Tibial artery (tissue), 4 donors: ENCODE measurements at places on chromosomes 6 and 20.

DNA sequence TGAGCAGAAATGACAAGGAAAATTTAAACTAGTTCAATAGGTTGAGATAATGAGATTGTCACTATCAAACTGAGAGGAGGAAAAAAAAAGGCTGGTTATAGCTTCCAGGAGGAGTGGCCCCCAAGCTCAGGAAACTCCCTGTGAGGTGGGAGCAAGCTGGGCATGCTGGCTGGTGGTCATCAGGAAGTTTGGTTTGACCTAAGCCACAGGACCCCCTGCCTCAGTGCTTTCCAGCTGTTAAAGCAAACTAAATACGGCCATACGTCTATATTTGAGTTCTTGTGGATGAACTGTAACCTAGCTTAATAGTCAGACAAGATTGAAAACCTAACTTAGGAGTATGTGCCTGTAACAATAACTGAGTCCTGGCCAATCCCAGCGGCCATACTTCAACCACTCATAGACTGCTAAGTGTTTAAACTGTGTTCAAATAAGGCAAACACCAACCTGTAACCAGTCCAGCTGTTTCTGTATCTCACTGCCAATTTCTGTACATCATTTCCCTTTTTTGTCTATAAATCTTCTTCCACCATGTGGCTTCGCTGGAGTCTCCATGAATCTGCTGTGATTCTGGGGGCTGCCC is 24.6 kb upstream of the ZBTB24 start:
- DNase-seq: no peak

GRCh38 chr6:137033828-137034227 is 10.9 kb downstream of the IL20RA start:
- no peak for DNase-seq

DNA sequence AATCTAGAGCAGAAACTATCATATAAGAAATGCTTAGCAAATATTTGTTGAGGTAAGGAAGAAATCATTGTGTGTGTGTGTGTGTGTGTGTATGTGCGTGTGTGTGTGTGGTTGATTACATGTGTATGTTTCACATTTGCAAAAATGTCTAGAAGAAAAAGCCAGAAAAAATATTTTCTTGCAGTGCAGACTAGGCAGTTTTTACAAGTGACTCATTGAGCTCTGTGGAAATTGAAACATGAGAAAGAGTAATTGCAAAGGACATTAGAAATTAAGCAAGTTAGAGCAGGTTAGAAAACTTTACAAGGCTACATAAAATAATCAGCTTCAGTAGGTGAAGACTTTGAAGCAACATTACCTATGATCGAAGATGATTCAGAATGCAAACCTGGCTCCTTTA is 669.0 kb upstream of the EYS start:
- no peak for DNase-seq

DNA sequence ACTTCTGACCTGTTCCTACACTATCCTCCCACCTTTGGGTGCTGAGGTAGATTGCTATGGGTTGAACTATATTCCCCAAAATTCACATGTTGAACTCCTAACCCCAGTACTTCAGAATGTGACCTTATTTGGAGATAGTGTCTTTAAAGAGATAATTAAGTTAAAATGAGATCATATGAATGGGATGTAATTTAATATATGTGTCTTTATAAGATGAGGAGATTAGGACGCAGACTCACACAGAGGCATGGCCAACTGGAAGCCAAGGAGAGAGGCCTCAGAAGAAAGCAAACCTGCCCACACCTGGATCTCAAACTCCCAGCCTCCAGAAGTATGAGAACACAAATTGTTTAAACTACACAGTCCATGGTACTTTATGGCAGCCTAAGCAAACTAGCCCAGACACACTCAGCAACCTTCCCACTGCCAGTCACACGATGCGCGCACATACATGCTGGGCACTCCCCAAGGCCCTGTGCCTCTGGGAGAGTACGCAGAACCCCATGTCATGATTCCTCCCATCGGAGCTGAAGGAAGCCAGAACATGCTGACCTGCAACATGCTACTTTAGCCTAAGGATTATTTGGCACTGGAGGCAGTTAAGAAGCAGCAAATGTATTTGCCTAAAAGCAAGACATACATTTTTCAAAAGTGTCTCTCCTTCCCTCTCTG is 8.9 kb upstream of the SLC22A1 start:
- DNase-seq: peak; percentile 33

DNA sequence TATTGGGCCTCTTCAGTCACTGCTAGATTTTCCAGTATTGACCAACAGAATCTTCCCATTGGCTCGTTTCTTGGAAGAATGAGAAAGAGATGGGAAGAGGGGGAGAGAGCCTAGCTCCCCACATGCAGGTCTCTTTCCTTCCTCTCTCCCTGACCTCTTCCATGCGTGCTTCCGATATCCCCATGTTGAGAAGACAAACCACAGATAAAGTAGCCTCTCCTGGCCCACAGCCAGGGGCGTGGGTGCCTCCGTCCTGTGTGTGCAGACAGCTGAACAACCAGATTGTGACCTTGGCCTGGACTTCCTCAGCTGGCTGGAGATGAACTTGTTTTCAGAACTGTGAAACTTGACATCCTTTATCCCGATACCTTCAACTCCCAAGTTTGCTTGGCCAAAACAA is 71.0 kb downstream of the EDN3 start:
- DNase-seq: no peak

- no peak for DNase-seq
Observed at GRCh38 chr6:17015144-17015543, 86.7 kb upstream of the STMND1 start.

DNA sequence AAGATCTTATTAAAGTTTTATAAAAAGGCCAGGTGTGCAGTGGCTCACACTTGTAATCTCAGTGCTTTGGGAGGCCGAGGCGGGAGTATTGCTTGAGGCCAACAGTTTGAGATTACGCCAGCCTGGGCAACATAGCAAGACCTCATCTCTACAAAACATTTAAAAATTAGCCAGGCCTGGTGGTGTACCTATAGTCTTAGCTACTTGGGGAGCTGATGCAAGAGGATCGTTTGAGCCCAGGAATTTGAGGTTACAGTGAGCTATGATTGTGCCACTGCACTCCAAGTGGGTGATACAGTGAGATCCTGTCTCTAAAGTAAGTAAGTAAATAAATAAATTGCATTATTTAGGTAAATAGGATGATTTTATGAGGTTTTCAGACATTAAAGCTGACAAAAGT is 183.2 kb downstream of the ISM1 start:
- DNase-seq: no peak

- DNase-seq: no peak
Observed at GRCh38 chr6:146901940-146902816, 302.0 kb upstream of the STXBP5 start.

DNA sequence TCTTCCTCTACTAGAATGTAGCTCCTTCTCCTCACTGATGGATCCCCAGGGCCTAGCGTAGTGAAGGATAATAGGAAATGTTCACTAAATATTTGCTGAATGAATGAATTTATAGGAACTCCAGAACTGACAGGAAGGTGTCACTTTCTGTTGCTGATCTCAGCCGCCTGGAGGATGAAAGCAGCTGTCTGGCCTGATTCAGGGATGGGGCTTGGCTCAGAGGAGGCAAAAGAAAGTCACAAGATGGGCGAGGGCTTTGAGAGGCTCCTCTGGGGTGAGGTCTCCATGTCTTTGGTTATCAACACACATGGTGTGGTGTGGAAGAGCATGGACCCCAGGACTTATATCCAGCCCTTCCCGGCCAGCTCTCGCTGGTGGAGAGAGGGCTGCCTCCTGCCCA is 11.5 kb upstream of the CCDC167 start:
- no peak for DNase-seq

DNA sequence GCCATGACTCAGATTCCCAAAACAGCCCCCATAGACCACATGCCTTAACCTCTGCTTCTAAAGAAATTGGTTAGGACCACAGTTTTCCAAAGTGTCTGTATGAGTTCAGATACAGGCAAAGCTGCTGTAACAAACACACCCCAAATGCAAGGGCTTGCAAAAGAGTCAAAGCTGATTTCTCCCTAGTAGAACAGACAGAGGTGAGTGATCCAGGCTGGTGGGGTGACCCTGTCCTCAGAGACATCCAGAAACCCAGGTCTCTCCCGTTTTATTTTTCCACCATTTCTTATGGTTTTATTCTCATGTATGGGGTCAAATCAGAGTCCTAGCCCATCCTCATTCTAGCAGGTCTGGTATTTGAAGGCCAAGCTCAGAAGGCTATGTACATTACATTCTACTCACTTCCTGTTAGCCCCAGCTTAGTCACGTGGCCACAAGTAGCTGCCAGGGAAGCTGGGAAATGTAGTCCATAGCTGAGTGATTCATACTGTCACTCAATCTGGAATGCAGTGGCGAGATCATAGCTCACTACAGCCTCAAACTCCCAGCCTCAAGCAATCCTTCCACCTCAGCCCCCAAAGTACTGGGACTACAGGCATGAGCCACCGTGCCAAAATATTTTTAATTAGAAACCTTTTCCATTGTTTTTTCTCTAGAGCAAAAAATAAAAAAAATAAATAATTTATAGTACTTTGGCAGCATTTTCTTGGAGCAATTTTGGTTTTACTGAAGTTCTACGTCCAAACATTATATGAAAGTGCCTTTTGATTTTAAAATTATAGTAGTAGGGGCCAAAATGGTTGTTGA is 175.2 kb downstream of the ZMYND8 start:
- no peak for DNase-seq

DNA sequence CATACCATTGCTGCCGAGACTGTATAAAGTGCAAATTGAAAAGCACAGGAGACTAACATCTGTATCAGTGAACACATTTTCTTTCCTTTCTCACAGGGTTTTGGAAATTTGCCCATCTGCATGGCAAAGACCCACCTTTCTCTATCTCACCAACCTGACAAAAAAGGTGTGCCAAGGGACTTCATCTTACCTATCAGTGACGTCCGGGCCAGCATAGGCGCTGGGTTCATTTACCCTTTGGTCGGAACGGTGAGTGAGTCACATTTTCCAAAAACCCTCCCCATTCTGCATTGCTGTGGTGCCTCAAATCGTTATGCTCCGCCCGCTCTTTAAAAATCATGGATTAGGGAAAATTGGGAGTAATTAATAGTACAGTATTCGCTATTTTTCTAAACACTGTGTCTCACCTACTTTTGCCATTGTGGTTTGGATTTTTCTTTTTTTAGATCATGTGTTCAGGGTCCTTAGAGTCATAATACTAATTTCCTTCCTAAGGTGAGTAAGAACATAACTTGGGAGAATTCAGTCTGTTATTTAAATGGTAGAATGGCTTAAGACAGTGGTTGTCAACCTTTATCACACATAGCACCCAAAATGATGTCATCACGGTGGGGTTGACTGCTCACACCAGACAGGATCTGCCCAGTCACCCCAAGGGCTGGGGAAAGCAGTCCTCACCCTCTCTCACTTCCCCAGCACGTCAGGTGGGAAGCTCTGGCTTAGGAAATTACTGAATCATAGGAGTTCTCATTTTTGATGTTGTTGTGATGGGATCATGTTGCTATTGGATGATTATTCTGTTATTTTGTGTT is 171.6 kb downstream of the MTHFD1L start:
- DNase-seq: peak; percentile 25

DNA sequence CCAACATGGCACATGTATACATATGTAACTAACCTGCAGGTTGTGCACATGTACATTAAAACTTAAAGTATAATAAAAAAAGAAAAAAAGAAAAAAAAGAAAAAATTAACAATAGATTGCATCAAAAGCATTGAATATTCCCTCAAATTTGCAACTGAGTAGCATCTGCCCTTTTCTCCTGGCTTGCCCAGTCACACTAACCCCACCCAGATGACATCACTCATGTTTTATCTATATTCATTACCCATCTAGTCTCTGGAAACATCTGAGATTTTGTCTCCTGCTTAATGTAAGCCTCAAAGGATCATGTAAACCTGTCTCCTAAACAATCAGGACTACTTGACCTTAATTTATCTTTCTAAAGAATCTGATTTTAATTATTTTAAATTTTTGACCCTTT is 706.8 kb downstream of the CD109 start:
- no peak for DNase-seq

DNA sequence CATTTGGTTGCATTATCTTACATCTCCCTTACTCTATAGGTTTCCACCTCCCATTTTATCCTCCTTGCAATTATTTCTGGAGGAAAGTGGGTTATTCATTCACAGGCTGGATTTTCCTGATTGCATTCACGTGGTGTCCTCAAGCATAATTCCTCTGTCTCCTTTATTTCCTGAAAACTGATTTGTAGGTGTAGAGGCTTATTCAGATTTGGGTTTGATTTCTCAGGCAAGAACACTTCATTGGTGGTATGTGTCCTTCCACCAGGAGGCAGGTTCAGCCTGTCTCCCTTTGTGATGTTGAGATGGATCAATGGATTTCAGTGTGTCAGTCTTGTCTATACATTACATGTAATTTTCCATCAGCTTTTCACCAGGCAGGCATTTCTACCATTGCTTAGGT is 17.3 kb downstream of the DNPH1 start:
- no peak for DNase-seq

DNA sequence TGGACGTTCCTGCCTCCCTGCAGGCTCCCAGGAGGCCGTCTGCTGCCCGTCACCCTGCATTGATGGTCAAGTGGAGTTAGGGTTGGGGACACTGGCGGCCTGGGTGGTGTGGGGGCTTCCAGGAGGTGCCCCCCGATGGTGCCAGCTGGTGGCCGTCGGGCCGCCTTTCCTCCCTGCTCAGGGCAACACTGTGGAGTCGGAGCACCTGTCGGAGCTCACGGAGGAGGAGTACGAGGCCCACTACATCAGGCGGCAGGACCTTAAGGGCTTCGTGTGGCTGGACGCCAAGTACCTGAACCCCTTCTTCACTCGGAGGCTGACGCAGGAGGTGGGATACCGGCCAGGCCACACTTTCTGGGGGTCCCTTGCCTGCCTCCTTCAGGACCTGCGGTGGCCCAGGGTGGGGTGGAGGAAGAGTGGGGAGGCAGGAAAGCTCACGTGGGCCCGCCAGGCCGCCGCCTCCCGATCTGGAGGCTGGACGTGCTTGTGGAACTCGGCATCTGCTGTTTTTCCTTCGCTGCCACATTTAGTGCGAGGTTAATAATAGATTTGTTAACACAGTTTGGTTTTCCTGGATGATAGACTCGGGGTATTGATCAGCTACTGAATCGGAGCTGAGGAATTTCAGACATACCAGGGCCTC is 28.6 kb downstream of the SPATA2 start:
- peak; percentile 64 for DNase-seq

DNA sequence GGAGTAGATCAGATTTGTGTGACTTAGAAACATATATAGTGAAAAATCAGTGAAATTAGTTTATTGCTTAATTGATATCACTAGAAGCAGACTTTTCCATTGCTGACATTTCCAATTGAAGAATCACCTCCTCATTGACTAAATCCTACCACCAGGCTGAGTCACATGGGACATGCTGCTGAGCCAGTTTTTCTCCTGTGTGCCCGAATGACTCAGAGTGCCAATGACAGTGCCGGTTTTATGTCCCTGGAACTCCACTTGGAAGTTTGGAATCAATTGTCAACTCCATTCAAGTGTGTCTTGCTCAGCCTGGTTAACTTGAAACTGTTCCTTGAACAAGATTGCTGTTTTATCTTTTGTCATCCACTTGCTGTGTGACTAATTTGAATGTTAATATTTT is 316.1 kb upstream of the PRDM1 start:
- no peak for DNase-seq
